H4 (cell line): ENCODE measurements at places on chromosomes 7 and 10. TPM values are rescaled to one million over a fixed set of nuclear protein-coding genes. Genes with fewer than 3 reads are reported as not detected.
A peak's percentile ranks its signal among the peaks of the same experiment; 100 is the strongest.

- no peak for DNase-seq
These were observed 368.4 kb downstream of the TFEC start for GRCh38 chr7:115662120-115662519.

DNA sequence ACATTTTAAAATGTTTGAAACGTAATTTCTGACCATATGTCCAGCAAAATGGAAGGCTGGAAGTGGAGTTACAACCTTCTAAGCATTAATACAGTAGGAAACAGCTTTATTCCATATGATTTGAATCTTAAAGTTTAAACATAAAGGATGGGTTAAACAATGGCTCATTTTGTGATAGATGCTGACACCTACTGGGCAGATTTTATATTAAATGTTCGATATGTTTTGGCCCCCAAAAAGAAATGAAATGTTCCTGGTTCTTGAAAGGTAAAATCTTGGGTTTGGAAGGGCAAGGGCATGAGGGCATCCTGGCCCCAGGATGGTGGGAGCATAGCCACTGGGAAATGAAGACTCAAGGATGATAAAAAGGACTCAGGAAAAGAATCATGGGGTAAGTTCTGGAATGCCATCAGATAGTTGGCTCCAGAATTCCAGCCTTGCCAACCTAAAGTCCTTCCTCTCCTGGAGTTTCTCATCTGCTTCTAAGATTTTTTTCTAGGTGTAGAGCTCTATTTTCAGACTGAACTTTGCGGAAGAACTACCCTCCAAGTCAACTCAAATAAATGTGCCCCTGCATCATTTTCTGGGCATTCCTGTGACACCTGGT, 34.6 kb upstream of the SLC35G1 start:
- DNase-seq, result no peak

DNA sequence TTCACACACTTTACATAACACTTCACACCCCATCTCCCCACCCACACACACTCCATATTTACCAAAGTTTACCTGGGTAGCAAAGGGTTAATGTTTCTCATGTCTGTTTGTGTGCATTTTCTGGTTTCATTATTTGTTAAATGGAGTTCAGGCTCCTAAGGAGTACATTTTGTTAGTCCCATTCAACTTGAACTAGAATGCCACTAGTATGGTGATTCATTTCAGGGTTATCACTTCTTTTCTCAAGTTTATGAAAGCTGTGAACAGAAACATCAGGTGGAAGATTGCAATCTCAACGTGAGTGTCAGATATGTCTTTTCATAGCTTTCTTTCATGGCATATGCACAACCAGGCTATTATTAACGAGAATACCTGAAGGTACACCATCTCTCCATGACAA, 1027.5 kb downstream of the GATA3 start:
- no peak for DNase-seq

- DNase-seq, result no peak
These were observed 6.4 kb downstream of the AGBL3 start for GRCh38 chr7:134992626-134993179.

DNA sequence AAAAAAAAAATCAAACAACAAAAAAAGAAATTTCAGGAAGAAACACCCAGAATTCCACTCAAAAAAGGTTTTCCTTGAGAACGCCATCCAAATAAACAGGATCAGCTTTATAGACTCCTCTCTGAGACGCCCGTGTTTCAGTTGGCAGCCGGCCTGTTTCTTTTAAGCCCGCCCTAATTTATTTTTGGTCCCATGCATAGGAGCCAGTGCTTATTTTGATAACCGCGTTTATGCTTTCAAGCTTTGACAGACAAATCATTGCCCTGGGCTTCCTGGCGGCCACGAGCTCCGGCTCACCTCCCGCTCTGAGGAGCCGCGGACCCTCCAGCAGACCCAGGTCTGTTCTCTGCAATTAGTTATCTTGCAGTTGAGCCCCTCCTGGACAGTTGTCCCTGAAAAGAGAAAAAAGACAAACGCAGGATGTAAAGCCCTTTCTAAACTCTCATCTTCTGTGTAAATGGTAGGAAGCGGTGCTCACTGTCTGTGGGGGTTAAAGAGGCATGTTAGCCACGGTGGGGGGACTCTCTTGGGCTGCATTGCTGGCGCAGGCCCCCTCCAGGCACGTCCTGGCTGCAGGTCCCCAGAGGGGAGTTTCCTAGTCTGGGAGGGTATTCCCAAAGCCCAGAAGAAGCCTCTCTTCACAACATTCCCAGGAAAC, 22.2 kb upstream of the UNCX start:
- peak; percentile 27 for DNase-seq

DNA sequence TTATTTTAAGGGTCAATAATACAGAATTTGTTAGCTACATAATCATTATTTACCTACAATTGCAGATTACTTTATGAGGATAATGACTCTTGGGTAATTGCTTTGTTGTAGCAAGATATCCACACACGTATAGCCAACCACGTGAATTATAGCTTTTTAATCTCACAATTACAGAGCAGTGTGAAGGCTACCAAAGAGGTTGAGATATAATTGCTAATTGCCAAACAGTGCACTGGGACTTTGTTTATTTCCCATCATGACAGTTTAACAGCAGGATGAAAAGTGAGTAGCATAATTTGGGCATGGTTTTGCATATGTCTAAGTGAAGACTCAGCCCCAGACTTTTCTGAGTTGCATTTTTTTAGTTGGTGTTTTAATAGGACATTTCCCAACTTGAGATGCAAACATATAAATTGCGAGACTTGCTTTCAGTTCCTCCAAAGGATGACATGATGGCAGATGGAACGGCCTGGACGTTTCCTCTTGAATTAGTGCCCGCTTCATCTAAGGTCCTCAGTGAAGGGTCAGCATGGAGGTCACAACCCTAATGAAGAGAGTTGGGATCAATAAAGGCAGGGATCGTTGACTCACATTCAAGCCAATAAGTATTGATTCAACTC, 180.7 kb upstream of the GPR26 start:
- DNase-seq, result no peak

SLC18A3 gene
- not detected in 2 replicates for total RNA-seq

DMBT1 gene
- 0.10 TPM in 1 of 2 replicates, not detected in the other for total RNA-seq

GRCh38 chr7:82234457-82235049, 209.0 kb downstream of the CACNA2D1 start:
- DNase-seq, result peak; percentile 30

DNA sequence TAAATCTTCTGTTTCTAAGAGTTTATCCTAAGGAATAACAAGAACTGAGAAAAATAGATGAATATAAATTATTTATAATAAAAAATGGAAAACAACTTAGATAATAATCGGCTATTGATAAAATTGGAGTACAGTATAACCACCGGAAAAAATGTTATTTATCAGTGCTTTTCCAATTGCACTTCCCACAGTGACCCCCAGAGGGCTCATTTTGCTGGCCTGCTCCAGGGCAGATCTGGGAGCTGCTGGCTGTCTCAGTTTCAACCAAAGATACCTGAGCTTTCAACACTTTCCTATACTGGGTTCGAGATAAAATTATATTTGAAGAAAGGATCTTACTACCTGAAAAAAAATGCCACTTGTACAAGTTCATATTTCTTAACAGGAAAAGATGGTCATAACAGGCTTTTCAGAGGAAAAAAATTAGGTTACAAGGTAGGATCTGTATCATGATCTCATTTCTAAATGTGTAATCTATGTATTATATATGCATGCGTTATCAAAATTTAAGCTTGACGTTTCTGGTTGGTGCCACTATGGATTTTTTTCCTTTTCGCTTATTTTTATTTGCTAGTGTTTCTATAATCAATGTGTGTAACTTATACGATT, 165.7 kb downstream of the NPSR1 start:
- DNase-seq, result peak; percentile 61

AOAH gene
- total RNA-seq, result 27.9 and 29.3 TPM in 2 replicates

DNA sequence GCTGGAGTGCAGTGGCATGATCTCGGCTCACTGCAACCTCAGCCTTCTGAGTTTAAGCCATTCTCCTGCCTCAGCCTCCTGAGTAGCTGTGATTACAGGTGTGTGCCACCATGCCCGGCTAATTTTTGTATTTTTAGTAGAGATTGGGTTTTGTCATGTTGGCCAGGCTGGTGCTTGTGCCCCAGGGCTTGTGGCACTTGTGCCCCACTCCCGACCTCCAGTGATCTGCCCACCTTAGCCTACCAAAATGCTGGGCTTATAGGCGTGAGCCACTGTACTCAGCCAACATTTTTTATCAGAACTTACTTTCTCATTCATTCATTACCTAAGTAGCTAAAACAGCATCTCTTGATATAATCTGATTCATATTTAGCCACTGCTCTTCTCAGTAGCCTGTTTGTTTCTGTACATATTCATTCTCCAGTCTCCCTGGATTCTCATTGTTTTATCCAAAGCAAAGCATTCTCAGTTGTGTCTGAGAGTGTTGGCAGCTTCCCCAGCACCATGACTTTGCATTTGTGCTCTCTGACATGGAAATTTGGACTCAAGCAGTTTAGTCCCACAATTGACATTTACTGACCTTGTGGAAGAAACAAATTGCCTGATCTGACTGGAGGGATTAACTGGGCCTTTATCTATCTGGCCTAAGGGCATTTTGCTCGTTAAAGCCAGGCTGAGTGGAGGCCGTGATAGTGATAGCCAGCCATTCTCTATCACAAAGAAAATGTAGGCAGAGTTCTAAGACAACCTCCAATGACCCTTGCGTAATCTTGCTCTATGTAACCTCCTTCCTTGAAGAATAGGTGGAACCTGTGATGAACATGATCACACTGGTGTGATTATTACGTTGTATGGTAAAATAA, 44.9 kb downstream of the AKR1B15 start:
- peak; percentile 94 for DNase-seq

- DNase-seq, result no peak
These were observed 774.4 kb upstream of the POM121L12 start for GRCh38 chr7:52261057-52261456.

DNA sequence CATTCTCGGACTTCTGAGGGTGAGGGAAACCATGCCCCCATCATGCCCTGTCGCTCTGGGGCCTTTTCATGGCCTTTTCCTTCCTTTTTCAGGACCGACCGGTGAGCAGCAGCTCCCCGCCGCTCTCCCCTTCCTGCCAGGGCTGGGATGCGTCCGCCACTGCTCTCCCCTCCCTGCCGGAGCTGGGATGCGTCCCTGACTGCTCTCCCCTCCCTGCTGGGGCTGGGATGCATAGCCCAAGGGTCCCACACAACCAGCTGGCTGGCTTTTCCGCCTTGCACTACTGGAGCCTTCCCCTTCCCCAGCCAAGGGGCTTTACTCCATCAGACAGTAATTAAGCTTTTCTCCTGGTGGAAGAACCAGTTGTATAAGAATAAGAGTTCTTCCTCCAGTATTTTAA, 129.7 kb upstream of the COBL start:
- no peak for DNase-seq

- peak; percentile 55 for DNase-seq
These were observed 72.6 kb downstream of the FAM53B start for GRCh38 chr10:124671486-124672075.

AASS gene
- 18.4 and 18.7 TPM in 2 replicates for total RNA-seq

GRCh38 chr10:105868935-105869334, 1227.8 kb downstream of the SORCS3 start:
- DNase-seq, result no peak

ESYT2 gene
- 26.5 and 26.9 TPM in 2 replicates for total RNA-seq

BAG3 gene
- total RNA-seq, result 8.8 and 10.7 TPM in 2 replicates

- no peak for DNase-seq
These were observed 71.7 kb downstream of the PRKAG2 start for GRCh38 chr7:151805191-151805590.

GRCh38 chr7:152521420-152522337, 85.9 kb upstream of the KMT2C start:
- DNase-seq, result no peak

DNA sequence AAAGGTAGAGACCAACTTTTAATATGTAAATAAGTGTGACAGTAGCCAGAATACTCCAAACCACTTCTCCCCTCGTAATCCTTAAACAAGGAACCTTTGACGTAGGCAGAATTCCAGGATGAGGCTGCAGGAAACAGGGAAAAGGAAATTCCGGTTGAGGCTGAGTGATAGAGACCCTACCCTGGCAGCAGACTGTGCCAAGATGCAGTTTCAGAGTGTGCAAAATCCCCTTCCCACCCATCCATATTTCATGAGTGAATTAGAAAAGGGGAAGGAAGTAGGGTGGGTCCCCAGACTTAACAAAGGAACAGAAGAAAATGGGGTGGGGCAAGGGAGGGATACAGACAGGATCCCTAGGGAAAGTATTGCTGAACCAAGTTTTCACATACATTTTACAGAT, 143.0 kb downstream of the RAPGEF5 start:
- no peak for DNase-seq

GRCh38 chr7:93442478-93443224, 131.9 kb downstream of the CALCR start:
- DNase-seq, result peak; percentile 62

DNA sequence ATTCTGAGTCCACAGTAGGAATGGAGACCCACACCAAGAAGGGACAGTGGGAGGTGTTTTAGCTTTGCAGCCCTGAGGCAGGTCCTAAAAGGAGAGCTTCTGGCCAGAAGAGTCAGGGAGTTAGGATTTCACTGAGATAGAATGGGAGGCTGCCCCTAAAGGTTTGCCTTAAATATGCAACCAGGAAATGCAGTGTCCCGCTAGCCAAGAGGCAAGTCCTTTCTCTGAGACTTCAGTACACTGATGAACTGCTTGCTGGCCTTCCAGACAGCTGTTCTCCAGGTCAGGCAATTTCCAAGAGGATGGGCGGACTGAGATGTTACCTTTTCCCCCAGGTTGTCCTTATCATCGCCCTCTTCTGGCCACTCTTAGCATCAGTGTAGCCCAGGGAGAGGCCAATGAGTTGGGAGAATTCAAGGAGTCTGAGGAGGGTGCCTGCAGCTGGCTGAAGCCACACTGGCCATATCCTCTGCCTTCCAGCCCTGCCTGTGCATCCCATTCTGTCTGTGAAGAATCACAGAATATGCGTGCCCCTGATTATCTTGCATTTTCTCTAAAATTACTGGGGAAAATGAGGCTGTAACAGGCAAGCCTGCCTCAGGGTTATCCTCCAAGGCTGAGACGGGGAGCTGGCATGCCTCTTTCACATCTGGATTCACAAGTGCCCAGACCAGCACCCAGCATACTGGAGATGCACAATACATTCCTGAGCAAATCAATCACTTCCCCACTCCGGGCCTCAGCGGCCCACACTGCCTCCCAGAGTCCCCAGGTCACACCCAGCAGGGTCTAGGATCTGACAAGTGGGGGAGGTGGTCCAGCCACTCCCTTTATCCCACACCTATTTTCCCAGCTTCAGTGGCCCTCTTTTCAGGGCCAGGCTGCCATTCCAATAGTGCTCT, 2.4 kb downstream of the TLL2 start:
- peak; percentile 27 for DNase-seq

LEP gene
- not detected in 2 replicates for total RNA-seq

GRCh38 chr10:28722065-28722803, 44.9 kb downstream of the BAMBI start:
- no peak for DNase-seq

METTL27 gene
- total RNA-seq, result 0.48 and 3.3 TPM in 2 replicates

PITX3 gene
- total RNA-seq, result not detected in 2 replicates
